ENCODE measurements at places on chromosomes 7 and 10.
A peak's percentile ranks its signal among the peaks of the same experiment; 100 is the strongest.

GRCh38 chr10:37015498-37015897 lies 109.9 kb upstream of the ANKRD30A start:
- DNase-seq = no peak

- peak; percentile 61 for DNase-seq
These were observed 6.3 kb downstream of the IFT22 start for GRCh38 chr7:101315336-101315735.

- DNase-seq = peak; percentile 13
These were observed 57.6 kb upstream of the ANTXRL start for GRCh38 chr10:46229144-46229563.

GRCh38 chr10:118818621-118819221 lies 64.0 kb upstream of the CACUL1 start:
- DNase-seq = no peak

- DNase-seq = peak; percentile 83
These were observed 302.6 kb downstream of the KLF6 start for GRCh38 chr10:3482200-3482993.

GRCh38 chr7:50538478-50538877 lies 26.7 kb downstream of the DDC start:
- peak; percentile 0 for DNase-seq

DNA sequence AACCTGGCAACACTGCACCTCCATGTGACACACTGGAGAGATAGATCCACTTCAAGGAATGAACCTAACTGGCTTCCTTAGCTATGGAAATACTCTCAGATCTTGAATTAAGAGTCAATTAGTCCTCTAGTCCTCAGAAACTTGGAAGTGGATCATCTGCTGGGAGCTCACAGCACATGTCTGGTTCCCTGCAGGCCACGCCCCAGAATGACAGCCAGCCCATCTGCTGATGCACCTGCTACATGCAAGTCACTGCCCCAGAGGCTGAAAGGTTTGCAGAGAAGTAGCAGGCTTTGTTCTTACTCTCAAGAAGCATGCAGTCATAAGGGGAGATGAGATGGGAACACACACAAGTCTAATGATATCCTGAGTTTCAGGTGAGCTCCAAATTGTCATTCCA lies 275.9 kb downstream of the SKAP2 start:
- no peak for DNase-seq

GRCh38 chr7:13908667-13909397 lies 80.6 kb downstream of the ETV1 start:
- DNase-seq = peak; percentile 21

DNA sequence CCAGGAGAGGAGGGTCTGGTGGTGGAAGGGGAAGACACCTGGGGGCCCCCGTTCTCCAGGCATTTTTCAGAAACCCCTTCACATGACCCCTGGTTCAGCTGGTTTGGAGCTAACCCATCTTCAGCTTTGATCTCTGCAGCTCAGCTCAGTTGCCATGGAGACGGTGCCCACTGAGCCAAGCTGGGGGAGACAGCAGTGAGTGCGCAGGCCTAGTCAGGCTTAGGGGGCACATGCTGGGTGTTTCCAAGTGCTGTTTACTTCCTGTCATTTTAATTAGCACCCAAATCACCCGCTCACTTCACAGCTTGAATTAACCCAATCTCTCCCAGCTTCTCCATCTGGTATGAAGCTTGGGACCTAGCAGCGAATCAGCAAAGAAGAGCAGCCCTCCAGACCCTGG lies 9.0 kb downstream of the SPOCK2 start:
- DNase-seq = no peak

DNA sequence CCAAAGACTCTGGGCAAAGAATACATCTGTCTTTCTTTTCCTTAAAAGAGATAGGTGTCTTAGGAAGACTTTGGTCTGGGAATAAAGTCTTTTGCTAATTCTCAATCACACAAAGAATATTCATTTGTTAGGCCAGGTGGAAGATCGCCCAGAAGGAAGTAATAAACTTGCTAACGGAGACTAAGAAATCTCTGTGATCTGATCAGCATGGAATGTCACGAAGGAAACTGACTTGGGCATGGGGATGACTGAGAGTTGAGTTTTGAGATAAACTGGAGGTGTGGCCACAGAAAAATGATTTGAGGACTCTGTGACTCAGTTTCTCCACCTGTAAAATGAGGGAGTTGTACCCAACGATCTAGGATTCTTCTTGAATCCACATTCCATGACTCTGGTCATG lies 161.1 kb upstream of the SVIL start:
- peak; percentile 16 for DNase-seq

GRCh38 chr7:71886046-71886445 lies 526.1 kb downstream of the CALN1 start:
- peak; percentile 33 for DNase-seq

GRCh38 chr7:7542251-7542835 lies 6.7 kb upstream of the COL28A1 start:
- DNase-seq = no peak

DNA sequence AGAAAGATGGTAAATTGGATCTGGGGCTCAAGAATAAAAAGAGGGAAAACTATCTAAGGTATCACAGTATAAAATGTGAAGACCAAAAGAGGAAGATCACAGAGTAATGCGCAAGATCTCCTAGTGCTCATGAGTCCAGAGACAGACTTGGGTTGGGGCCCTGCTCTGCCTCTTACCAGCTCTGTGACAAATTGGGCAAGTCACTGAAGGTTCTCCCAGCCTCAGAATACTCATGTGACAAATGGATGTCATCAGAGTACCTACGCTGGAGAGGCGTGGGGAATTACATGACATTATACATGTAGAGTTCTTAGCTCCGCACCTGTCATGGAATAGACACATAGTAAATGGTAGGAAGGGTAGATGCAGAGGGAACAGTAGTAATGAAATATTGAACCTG lies 124.4 kb downstream of the DOCK4 start:
- no peak for DNase-seq

GRCh38 chr7:46945328-46945727 lies 636.6 kb downstream of the TNS3 start:
- no peak for DNase-seq

GRCh38 chr10:43596546-43596945 lies 9.7 kb upstream of the ZNF485 start:
- DNase-seq = no peak

DNA sequence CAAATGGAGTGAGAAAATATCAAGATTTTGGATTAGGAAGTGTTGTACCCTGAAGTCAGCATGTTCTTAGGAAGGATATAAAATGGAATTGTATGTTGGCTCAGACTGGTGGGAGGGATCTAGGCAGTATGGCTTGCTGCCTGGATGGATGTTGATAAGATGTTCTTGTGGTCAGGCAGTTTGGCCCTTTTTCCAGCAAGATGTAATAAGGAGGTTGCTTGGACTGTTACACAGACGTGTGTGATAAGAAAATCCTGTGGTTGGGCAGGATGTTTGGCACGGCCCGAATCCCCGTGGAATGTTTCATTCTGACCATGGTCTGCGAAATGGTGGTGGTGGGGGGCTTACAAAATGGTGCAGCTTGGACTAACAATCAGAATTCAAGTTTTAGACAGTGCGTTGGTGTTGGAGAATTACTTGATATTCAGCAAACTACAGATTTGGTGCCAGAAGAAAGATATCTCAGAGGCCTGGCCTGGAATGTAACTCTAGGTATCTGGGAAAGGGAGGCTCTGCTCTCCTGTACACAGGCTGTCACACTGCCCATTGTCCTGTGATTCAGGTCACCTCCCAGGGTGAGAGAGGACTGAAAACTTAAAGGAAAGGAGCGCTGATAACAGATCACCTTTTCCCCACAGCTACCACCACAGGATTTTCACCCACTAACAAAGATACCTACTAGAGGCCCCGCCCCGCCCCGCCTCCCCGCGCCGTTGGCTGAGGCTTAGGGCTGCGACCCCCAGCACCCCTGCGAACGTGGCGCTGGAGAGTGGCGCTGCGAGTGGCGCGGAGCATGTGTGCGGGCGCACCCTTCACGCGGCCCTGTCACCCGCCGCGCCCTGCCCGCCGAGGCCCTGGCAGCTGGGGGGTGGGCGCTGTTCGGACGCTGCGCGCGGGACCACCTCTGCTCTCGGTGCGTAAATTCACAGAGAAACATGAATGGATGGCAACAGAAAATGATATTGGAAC lies 19.3 kb upstream of the ZNF680 start:
- no peak for DNase-seq

DNA sequence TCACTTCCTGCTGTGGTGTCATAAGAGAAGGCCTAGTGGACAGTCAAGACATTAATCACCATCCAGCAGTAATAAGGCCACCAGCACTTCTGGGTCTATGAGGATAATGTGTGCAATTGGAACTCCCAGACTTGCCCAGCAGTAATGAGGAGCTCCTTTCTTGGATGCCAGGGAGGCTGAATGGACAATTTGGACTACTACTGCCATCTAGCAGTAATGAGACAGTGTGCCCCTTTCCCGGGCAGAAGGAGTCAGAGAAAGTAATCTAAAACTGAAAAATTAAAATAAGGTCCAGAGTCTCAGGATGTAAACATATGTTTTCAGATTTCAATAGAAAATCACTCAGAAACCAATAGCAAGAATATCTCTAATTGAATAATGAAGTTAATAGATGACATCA lies 400.4 kb downstream of the CDC14C start:
- DNase-seq = peak; percentile 2

DNA sequence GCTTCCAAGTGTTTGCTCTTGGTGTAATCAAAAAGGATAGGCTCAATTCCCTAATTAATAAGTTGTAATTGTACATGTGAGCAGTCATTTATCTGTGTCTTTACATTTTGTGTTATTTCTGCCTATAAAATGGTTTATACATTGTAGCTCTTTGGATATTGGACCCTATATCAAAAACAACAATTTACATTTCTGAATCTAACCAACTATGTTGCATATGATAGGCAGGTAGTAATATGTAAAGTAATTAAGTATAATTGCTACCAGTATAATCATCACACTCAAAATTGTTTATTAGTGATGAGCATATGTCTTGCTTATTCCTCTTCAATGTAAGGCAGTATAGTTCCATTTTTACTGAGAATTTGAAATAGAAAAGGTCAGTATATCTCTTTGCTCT lies 13.8 kb downstream of the AKR1C1 start:
- DNase-seq = no peak

- no peak for DNase-seq
These were observed 31.2 kb upstream of the PLEKHA1 start for GRCh38 chr10:122343135-122343800.

DNA sequence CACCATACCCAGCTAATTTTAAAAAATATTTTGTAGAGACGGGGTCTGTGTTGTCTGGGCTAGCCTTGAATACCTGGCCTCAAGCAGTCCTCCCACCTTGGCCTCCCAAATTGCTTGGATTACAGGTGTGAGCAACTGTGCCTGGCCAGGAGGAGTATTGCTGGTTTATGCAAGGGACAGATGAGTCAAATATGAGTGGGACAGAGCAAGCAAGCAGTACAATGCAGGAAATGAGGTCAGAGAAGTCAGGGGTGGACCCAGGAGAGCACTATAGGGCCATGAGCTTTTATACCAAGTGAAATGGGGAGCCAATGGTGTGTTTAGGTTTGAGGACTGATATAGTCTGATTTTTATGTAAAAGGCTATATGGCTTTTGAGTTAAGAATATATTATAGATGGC lies 6.3 kb downstream of the TSPAN13 start:
- no peak for DNase-seq

DNA sequence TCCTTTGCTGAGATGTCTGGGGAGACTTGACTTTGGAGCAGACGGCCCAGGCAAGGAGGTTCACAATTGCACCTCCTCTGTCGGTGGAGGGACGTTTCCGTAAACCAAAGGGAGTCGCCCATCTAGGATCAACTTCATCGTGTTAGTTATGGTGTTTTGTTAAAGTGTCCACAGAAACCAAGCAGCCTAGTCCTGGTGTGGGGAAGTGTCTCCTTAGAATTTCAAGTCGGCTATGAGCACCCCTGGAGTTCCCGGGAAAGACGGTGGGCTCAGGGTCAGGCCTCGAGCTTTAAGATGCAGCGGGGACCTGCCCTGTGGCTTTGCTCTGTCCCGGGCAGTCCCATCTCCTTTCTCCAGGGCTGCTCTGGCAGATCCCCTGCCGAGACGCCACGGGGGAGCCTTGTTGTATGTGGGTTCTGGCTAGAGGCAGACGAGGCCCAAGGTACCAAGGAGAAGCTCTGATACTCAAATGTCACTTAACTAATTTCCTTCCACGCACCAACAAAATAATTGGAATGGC lies 319.2 kb downstream of the ADARB2 start:
- no peak for DNase-seq

GRCh38 chr10:63348245-63348850 lies 117.4 kb downstream of the JMJD1C start:
- no peak for DNase-seq

DNA sequence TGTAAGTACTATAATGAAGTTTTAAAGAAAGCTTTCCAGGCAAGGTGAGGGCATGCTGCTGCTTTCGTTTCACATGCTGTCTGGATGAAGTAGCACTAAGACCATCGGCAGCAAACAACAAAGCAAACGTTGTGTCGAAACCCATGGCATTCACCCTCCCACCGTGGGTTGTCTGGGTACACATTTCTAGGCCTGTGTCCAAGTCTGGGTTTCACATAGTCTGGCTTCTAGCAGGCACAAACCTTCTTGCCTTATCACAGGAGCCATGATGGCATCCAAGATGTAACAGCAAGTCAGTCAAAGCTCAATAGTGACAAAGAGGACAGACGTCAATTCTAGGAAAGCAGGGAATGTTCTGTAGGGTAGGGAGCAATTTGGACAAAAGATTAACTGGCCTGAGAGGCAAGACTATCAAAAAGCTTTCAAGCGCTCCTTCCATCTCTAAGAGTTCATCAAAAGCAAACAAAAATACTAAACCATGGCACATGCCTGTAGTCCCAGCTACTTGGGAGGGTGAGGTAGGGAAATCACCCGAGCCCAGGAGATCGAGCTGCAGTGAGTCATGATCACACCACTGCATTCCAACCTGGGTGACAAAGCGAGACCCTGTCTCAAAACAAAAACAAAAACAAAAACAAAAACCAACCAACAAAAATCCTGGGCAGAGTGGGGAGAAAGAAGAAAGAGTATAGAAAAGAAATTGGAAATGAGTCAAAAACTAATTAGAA lies 42.7 kb downstream of the PAXIP1 start:
- no peak for DNase-seq
